ENCODE measurements at places on chromosomes 5 and 9. TPM values are rescaled to one million over a fixed set of nuclear protein-coding genes. Genes with fewer than 3 reads are reported as not detected.

The ARL14EPL gene
- total RNA-seq = not detected

The ORM2 gene
- not detected for total RNA-seq

The GTF3C5 gene
- 60.4 TPM for total RNA-seq

The MYORG gene
- total RNA-seq = 0.58 TPM

The NRG2 gene
- 0.40 TPM for total RNA-seq

The GABRG2 gene
- 1.0 TPM for total RNA-seq

The KCNN2 gene
- total RNA-seq = not detected

The PRLR gene
- total RNA-seq = 0.05 TPM

The RXRA gene
- 30.9 TPM for total RNA-seq

The DNAH5 gene
- total RNA-seq = not detected

The SPATA31A3 gene
- not detected for total RNA-seq

The CEL gene
- total RNA-seq = 0.18 TPM

The PCDHGA7 gene
- total RNA-seq = not detected

The LMX1B gene
- total RNA-seq = not detected

The SV2C gene
- total RNA-seq = not detected

The PAX5 gene
- total RNA-seq = 2.0 TPM

The CAVIN4 gene
- total RNA-seq = 0.21 TPM

The PHPT1 gene
- total RNA-seq = 69.8 TPM

The SLC36A3 gene
- total RNA-seq = not detected

The C8G gene
- total RNA-seq = 8.5 TPM

The HINT1 gene
- total RNA-seq = 130 TPM

The KIAA0825 gene
- 4.8 TPM for total RNA-seq

The CLTA gene
- 62.0 TPM for total RNA-seq

The TMC1 gene
- not detected for total RNA-seq

The CCNJL gene
- total RNA-seq = 20.7 TPM

The SEMA4D gene
- total RNA-seq = 420 TPM

The NEUROG1 gene
- total RNA-seq = not detected

The PSD2 gene
- total RNA-seq = 1.3 TPM

The ABITRAM gene
- 7.4 TPM for total RNA-seq

The FAT2 gene
- total RNA-seq = not detected

The PAEP gene
- not detected for total RNA-seq

The BTNL3 gene
- total RNA-seq = not detected

The MEGF10 gene
- 1.4 TPM for total RNA-seq

The TXNDC8 gene
- not detected for total RNA-seq

The SPINK5 gene
- total RNA-seq = not detected

The ACO1 gene
- total RNA-seq = 6.9 TPM

The KIF4B gene
- total RNA-seq = not detected

The ADGRD2 gene
- not detected for total RNA-seq

The C9 gene
- total RNA-seq = not detected

The CACNA1B gene
- total RNA-seq = not detected

The DAB2 gene
- total RNA-seq = 36.9 TPM

The CTXN3 gene
- total RNA-seq = not detected

The AQP7 gene
- total RNA-seq = not detected

The HMMR gene
- total RNA-seq = 0.63 TPM
